ENCODE measurements at places on chromosomes 3 and 15.

GRCh38 chr3:81005992-81006391 lies 755.5 kb downstream of the GBE1 start:
- peak; percentile 54 for DNase-seq

DNA sequence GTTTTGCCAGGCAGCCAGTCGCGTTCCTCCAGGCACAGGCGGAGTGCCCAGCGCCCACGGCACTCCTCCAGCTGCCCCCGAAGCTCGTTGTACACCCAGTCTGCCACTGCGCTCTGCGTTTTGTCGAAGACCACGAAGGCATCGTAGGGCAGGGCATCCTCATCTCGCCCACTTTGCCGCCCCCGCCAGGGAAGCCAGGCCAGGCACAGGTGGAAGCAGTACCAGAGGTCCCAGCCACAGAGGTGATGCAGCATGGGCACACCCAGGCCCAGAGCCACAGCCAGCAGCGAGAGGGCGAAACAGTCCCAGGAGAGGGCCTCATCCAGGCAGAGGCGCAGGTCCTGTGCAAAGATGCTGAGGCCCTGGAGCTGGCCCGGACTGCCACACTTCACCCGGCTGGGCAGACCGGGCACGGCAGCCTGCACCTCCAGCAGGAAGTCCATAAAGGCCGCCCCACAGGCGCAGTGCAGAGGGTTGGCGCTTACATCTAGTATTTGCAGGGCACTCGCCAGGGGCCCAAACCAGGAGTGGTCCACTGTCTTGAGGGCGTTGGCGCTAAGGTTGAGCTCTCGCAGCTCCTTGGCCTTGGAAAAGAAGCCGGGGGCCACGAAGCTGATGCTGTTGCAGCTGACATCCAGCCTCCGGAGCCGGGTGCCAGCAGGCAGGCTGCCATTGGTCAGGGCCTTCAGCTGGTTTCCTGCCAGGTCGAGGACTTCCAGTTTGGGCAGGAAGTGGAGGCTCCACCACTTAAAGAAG lies 3.7 kb downstream of the TLR9 start:
- no peak for DNase-seq

GRCh38 chr3:60140160-60140559 lies 1090.3 kb upstream of the CFAP20DC start:
- no peak for DNase-seq

GRCh38 chr3:152839511-152839910 lies 4.6 kb downstream of the P2RY1 start:
- no peak for DNase-seq

DNA sequence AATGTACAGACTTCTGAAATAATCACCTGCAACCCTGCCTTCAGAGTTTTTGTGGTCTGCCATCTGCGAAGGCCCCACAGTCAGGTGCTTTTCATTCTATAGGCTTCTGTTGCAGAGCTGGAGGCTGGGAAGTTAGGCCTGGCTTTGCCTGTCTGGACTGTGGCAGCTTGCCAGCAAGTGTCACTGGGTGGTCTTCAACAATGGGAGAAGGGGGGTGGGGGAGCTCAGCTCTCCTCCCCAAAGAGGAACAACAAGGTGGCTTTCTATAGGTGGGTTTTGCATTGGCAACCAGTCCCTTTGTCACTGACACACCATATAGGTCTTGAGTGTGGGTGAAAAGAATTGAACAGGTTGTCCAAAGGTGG lies 7.3 kb downstream of the BOC start:
- DNase-seq, result no peak
